NCI-H187 treated with DMSO at 0.1 percent for 48 hours (cell line): ENCODE measurements at places on chromosomes 13 and 19.

DNA sequence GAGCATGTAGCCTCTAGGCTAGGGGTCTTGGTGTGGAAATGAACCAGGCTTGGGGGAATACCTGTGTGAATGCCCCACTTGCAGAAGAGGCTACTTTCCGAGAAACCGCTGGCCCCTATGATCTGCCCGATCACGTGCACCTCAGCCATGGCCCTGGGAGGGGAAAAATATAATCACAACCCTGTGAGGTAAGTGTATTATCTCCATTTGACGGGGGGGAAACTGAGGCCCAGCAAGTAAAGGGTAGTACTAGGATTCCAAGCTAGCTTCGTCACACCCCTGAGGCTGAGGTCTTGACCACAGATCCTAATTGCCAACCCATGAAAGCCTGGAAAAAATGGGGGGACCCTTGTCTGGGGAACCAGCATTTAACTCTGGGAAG lies 587 bp downstream of the B9D2 start:
- no peak for DNase-seq

- no peak for DNase-seq
Measured at GRCh38 chr19:53900191-53900860, 8.8 kb upstream of the CACNG7 start.

DNA sequence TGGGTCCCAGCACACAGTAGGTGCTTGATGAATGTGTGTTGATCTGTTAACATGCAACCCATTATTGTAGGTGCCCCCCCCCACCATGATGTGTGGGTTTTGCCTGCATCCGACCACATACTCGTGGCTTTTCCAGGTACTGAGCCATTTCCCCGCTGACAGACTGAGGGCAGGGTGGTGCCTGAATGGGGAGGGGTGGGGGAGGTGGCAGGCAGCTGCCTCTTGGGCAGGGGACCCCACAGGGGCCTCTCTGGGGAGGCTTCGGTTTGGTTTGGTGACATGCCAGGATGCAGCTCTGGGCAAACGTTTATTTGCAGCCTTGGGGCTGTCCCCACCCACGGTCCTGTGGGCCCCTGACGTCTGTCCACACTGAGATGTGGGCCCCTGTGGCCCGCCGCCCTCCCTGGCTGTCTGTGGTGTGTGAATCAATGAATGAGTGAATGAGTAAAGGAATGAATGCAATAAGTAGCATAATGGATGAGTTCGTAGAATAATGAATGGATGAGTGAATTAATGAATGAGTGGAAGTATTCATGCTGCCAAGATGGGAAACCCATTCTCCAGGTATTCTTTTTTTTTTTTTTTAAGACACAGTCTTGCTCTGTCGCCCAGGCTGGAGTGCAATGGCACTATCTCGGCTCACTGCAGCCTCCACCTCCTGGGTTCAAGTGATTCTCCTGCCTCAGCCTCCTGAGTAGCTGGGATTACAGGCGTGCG lies 9.0 kb upstream of the JUND start:
- DNase-seq: no peak

GRCh38 chr13:21638319-21639282 lies 32.3 kb upstream of the FGF9 start:
- DNase-seq: peak; percentile 10

- DNase-seq: no peak
Measured at GRCh38 chr13:96216543-96216942, 126.6 kb downstream of the HS6ST3 start.

DNA sequence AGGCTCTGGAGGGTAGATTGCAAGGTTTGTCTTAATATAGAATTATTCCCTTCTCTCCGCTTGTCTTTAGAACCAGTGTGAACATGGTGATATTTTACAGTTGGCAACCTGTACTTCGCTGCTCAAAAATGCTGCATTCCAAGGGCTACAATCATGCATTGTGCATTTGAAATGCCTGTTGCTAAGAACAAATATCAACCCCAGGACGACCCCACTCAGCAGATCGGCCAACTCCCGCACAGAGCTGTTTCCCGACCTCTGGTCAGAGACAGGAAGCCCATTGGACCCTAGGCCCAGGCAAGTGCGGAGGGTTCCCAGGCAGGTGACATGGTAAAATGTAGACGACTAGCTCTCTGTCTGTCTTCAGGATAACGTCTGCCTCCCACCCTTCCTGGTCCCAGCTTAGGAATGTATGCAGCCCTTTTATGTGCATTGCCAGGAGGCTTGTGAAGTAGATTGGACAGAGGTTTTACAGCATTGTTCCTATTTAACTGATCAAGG lies 263.5 kb downstream of the FOXO1 start:
- no peak for DNase-seq

DNA sequence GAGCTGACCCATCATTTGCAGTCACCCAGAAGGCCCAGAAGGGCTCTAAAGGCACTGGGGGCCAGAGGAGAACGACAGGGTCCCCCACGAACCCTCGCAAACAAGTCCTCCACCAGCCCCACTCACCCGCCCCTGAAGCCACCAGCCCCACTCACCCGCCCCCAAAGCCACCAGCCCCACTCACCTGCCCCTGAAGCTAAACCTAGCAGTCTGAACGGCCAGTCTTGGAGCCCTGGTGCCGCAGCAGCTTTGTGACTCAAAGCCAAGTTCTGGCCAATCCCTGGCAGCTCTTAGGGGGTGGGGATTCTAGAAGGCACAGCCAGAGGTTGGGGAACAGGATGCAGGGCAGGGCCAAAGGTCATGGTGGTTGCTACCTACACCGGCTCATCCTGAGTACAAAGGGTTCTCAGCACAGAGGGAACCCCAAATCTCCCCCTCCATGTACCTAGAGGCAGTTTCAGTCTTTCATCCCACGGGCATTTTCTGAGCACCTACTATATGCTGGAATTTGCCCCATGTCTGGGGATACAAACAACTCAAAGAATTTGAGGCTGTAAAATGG lies at the start of gene IQCN:
TSS of gene IQCN (minus strand) at position 234 of the 562 bp plus-strand sequence. CDS start 4,974 bp downstream, outside the sequence.
- no peak for DNase-seq

- DNase-seq: no peak
Measured at GRCh38 chr13:74067818-74068217, 66.4 kb downstream of the KLF12 start.

DNA sequence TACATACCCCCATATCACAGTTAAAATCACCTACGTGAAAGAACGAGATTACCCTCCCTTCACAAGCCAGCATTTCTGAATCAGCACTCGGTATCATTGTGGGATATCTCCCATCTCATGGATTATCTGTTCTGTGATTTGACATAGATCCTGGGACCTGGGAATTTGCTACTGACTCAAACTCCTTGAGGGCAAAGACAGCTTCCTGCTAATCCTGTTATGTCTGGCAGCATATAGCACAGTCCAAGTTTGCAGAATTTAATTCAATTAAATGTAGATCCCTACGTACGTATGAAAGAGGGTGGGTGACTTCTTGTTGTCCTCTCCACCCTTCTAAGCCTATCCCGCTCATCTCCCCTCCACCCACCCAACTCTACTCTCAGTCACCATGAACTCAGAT lies 476.5 kb downstream of the KLF5 start:
- no peak for DNase-seq

- DNase-seq: no peak
Measured at GRCh38 chr13:19927117-19927748, 31.3 kb upstream of the ZMYM2 start.

DNA sequence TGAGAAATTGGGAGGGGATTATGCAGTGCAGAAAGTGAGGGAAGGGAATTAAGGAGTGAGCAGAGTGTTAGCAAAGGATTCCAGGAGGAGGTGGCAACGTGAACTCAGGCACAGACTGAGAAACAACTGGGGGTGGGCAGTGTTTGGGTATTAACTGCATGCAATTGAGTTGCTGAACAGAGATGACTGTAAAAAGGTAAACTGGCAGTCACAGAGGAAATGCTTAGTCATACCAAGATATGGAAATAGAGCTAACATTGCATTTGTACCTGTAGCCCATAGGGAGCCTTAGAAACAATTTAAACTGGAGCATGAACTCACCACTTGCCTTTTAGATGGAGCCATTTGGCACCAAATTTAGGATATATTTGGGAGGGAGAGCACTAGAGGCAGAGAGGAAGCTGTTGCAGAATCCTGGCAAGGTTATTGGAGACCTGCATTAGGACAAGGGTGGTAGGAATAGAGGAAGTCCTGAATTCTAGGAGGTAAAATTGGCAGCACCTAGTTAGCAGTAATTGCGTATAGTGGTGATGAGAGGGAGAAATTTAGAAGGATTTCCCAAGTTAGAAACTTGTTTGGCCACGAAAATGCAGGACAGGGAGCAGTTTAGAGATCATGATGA lies 100.6 kb upstream of the FRY start:
- DNase-seq: no peak

DNA sequence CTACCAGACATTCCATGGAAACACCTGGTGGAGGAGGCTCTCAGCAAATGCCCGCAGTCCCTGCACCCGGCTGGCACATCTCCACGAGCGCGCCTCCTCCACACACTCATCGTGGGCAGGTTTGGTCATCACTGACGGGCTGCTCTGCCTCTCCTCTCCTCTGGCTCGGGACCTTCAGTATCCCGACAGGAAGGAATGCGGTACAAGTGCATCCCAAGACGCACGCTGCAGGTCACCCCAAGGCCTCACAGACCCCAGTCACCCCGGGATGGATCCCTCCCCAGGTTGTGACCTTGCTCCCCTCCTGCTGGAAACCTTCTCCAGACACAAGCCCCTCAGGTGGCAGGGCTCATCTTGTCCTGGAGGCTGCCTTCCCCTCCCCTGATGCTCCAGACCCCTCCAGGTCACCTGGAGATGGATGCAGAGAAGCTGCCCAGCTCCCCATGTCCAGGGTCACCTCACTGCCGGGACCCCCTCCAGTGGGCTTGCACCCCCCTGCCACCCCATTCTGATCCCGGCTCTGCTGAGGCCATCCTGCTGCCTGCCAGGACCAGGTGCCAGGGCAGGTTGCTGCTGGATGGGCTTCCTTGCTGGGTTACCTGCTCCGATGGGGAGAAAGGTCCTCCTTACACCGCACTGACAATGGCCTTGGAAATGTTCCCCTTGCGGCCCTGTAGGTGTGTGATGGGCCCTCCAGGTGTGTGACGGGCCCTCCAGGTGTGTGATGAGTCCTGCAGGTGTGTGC lies 29.9 kb downstream of the C13orf46 start:
- DNase-seq: no peak

DNA sequence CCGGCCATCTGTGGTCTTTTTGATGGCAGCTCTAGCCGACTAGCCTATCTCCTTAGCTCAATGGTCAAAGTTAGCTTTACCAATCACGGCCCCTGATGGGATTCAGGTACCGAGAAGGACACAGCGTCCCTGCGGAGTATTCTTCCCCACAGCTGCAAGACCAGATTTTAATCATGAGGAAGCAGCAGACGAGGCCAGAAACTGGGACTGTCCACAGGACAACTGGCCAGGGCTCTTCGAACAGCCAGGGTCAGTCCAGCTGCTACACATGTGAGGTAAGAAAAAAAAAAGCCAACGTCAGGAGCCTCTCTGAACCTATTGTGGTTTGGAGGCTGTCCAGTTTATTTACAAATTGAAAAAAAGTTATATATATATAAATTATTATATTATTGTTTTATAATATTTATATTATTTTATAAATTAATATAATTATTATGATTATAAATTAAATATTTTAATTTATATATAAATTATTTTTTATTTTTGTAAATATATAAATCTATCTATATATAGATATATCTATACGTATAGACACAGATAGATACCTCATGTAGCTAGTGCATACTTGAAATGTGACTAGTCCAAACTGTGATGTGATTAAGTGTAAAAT lies 10.8 kb downstream of the RINL start:
- DNase-seq: no peak

- no peak for DNase-seq
Measured at GRCh38 chr19:30130356-30131122, 188.5 kb downstream of the URI1 start.

DNA sequence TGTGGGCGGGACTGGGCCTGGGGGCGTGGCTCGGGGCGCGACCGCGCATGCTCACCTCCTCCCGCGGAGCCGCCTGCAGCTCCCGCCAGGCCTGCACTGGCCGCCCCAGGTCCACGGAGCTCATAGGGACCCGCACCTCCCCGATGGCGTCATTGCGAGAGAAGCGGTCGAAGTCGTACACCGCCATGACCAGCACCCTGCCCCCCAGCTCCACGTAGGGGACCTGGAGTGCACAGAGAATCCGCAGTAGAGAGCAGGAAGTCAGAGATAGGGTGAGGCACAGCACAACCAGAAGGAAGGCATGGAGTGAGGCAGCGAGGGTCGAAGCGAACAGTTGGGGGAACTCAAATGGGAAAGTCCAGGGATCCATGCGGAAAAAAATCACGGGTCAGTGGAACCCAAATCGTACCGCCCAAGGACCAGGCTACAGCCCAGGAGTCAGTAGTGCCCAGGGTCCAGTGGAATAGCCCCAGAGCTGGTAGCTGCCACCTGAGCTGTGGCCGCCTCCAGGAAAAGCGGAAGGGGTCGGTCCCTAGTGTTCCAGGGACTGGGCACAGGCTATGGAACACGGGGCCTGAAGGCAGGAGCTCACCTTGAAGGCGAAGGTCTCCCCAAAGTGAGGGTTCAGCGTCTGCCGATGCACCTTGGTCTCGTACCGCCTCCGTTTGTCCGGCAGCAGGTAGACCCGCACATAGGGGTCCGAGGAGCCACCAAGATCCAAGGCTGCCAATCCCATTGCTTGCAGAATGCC lies 4.8 kb downstream of the SYT5 start:
- no peak for DNase-seq

GRCh38 chr13:79533781-79534400 lies 52.9 kb downstream of the NDFIP2 start:
- no peak for DNase-seq

DNA sequence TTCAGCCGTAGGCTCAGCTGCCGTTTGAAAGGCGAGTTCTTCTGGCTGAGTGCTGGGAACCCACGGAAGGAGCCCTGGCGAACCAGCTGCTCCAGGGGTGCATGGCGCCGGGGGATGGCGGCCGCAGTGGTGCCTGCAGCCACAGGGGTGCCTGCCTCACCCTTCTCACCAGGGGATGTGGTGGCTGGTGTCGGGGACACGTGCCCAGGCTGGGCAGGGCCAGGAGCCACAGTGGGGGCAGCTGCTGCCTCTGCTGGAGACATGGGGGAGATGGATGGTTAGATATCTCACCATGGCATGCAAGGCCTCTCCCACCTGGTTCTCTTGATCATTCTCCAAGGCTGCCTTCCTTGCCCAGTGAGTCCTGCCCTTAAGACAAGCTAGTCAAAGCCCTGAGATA lies 17.1 kb downstream of the NUMBL start:
- DNase-seq: no peak

DNA sequence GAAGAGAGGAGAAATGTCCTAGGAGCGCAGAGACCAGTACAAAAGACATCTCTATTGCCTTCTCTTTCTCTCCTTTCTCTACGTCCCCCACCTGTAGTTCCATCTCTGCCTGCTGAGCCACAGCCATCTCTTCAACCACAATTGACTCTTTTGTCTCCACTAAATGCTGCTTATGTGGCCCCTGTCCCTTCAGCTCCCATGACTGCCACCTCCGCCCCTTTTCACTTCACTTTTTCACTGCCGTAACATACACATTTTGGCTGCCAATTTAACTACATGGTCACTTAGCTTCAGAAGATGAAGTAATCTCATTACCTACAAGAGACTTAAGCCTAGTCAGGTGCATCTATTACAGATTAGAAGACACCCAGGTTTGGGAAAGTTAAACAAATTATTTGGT lies 81.9 kb downstream of the MZT1 start:
- no peak for DNase-seq
